Smooth muscle cell of the coronary artery (primary cell): ENCODE measurements at places on chromosomes 1 and 21. TPM values are rescaled to one million over a fixed set of nuclear protein-coding genes. Genes with fewer than 3 reads are reported as not detected.

The CDKN2C gene
- total RNA-seq = 14.7 and 16.8 TPM in 2 replicates

The C1orf216 gene
- 16.5 and 23.6 TPM in 2 replicates for total RNA-seq

The OXCT2 gene
- total RNA-seq = 0.45 and 1.8 TPM in 2 replicates

The VWA1 gene
- 1.5 and 1.6 TPM in 2 replicates for total RNA-seq

The ACTA1 gene
- total RNA-seq = not detected in 2 replicates

The ISG20L2 gene
- 7.1 and 7.4 TPM in 2 replicates for total RNA-seq

The RSPH1 gene
- total RNA-seq = 0.12 TPM in 1 of 2 replicates, not detected in the other

The KIF21B gene
- total RNA-seq = under 0.01 and 0.23 TPM in 2 replicates

The TFB2M gene
- 3.6 and 13.5 TPM in 2 replicates for total RNA-seq

The CASZ1 gene
- 0.15 TPM in 1 of 2 replicates, not detected in the other for total RNA-seq

The CFAP141 gene
- not detected in 2 replicates for total RNA-seq

The TMEM39B gene
- 6.1 and 7.2 TPM in 2 replicates for total RNA-seq

The SLC30A10 gene
- 0.08 TPM in 1 of 2 replicates, not detected in the other for total RNA-seq

The RBBP4 gene
- 72.9 and 93.5 TPM in 2 replicates for total RNA-seq

The PEAR1 gene
- 1.8 and 6.8 TPM in 2 replicates for total RNA-seq

The MANEAL gene
- total RNA-seq = 0.35 and 0.38 TPM in 2 replicates

The HES2 gene
- total RNA-seq = 0.12 and 4.1 TPM in 2 replicates

The ALG14 gene
- total RNA-seq = 1.7 and 1.8 TPM in 2 replicates

The PCP4L1 gene
- not detected in 2 replicates for total RNA-seq

The SLC30A2 gene
- not detected in 2 replicates for total RNA-seq

The RPTN gene
- total RNA-seq = 0.70 TPM in 1 of 2 replicates, not detected in the other

The C1orf226 gene
- under 0.01 TPM in 1 of 2 replicates, not detected in the other for total RNA-seq

The KCNN3 gene
- under 0.01 TPM in 1 of 2 replicates, not detected in the other for total RNA-seq

The FAF1 gene
- 30.5 and 40.7 TPM in 2 replicates for total RNA-seq

The CELA3A gene
- not detected in 2 replicates for total RNA-seq

The TIAM1 gene
- 0.75 and 5.3 TPM in 2 replicates for total RNA-seq

The MEX3A gene
- total RNA-seq = 0.47 and 4.7 TPM in 2 replicates
